Stimulated activated CD4-positive, alpha-beta T cell treated with anti-CD3 and anti-CD28 coated beads, TNF-alpha, amount 100 ng/mL, for 1 hour (primary cell): ENCODE measurements at places on chromosomes 1 and 21.

- DNase-seq: no peak
Observed at GRCh38 chr21:40972151-40972550, 125.2 kb upstream of the DSCAM start.

- no peak for DNase-seq
Observed at GRCh38 chr1:112418099-112418892, 22.3 kb downstream of the CTTNBP2NL start.

DNA sequence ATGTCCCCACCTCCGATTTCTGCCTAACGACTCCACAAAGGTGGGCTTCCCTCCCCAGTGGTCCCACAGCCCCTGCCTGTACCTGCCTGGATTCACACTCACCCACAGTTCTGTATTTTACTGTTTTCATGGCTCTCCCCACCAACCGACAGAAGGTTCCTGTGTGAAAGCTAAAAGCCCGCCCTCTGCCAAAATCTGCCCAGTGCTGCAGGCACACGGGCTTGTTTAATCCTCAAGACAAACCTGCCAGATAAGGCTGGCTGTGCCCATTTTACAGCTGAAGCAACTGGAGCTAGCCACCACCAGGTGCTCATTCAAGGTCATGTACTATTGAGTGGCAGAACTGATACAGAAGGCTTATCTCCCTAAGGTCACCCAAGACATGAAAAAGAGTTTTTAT, 114.5 kb downstream of the HIVEP3 start:
- DNase-seq: no peak

DNA sequence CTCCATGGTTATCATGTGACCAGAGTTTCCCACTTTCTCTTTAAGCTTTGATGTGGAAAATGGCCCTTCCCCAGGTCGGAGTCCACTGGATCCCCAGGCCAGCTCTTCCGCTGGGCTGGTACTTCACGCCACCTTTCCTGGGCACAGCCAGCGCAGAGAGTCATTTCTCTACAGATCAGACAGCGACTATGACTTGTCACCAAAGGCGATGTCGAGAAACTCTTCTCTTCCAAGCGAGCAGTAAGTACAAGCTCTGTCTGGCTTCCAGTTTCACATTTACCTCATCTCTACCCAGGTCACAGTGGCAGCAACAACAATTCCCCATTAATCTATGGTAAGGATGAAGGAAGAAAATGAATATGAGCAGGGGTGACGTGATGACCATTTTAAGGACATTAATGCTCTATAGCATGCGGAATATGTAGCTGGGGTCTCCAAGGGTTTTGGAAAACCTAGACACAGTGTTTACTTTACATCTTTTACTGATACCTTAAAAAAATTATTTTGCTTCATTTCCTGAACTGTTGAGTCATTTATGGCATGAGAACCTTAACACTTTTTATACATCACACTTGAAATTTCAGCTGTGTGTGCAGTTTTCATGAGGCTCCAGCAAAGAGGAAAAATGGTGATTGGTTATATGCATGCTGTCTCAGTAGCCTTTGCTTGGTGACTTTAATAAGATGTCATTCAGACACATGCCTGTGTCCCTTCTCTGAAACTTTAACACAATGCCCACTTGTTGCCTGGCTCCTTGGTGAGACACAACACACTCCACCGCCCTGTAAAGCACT, 286.3 kb upstream of the SGIP1 start:
- no peak for DNase-seq

DNA sequence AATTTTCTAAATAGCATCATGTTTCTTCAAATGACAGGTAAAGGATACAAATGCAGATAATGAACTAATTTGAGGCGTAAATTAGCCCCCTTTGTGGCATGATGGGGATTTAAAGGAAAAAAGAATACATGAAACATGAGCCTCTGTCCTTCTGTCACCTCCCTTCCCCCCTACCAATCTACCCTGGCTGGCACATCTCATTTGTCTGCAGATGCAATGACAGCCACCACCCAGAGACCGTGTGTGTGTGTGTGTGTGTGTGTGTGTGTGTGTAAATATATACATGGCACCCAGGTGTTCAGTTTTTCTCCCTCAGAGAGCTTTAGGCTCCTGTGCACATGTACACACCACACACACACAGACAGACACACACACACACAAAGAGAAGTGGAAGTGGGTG, 451.1 kb downstream of the RWDD3 start:
- no peak for DNase-seq

DNA sequence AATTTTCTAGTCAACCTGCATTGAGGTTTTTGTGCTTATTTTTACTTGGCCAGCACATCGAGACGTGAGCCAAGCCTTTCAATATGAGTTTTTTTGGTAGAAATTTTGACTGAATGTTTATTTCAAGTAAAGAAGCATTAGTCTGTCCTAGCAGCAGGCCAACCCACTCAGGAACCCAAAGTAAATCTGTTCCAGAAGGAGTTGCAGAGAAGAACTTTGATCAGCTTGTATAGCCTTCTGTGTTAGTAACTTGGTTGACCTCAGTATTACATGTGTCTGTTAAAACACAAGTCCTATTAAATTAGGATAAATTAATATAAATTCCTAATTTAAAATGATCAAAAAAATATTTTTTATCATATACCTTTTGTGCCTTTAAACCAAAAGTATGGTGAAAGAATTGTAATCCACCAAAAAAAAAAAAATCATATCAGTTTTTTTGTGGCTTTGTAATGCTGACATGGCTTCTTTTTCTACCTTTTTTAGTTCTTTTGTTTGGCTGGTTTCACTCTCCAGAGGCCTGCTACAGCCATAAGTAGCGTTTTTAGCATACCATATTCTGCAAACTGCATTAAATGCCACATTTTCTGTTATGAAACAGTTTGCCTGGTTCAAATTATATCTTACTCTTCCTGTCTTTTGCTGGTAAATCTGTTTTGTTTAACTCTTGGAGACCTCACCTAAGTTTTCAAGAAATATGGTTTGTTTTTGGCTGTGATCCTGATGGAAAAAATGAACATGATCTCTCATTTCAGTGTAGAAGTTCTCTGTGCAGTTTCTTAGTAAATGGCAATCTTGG, 39.5 kb downstream of the ATF6 start:
- DNase-seq: no peak
